ENCODE measurements at places on chromosomes 6 and 20.
A peak's percentile ranks its signal among the peaks of the same experiment; 100 is the strongest.

GRCh38 chr20:22008456-22008855, 303.0 kb downstream of the PAX1 start:
- no peak for DNase-seq

DNA sequence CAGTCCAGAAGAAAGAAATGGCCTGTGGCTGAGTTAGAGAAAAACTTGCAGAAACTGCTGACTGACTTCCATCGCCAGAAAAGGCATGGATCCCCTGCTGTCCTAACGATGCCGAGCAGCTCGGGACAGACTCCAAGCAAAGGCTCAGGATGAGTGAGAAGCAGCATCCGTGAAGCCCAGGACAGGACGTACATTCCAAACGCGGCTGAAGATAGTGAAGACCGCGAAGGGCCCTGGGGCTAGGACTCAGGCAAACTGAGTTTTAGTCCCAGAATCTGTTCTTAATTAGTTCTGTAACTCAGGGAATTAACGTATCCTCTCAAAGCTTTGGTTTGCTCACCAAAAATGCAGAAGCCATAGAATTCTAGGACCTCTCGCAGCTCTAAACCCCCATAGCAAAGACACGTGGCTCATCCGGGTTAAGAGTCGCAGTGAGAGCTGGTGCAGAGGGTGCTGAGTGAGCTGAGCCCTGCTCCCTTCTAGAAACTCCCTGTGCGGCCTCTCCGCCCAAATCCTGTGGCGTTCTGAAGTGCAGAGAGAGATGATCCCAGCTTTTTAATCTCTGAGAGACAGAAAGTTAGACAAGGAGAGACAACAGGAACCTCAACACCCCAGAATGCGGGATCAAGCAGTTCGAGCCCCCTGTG, 132.9 kb upstream of the THBS2 start:
- no peak for DNase-seq

GRCh38 chr20:607476-607875, 2.6 kb downstream of the TCF15 start:
- no peak for DNase-seq

- DNase-seq: no peak
Observed at GRCh38 chr6:44868910-44869309, 459.2 kb upstream of the RUNX2 start.

DNA sequence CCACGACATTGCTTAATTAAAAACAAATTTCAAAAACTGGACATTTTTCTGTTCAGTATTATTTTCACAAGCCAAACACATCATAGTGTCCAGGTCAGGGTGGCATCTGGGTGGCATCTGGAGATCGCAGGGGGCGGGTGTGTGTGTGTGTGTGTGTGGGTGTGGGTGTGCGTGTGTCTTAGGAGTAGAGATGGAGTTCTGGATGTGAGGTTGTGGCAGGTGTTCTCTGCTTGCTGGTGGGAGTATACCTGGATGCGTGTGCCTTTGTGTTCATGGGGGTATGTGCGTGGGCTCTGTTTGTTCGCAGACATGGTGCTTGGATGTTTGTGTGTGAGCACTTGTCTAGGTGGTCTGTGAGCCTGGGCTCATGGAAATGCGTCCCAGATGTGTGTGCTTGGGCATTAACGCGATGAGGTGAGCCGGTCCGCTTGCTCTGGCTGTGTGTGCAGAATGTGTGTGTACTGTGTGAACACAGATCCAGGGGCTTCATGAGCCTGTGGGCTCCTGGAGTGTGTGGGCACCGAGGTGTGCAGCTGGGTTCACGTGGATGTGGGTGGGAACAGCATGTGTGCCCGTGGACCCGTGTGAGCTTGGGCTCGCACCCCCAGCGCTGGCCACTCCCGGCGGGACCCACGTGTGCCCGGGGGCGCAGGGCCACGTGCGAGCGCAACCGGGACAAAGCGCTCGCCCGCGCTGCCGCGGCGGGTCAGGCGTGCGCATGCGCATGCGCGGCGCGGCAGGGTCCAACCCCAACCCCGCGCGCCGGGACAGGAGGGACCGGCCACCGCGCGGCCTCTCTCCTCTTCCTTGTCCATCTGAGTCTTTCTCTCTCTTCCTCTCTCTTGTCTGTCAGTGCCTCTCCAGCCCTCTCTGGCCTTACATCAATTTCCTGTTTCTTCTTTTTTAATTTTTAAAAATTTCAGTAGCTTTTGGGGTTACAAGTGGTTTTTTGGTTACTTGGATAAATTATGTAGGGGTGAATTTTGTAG, 60.4 kb downstream of the SRC start:
- DNase-seq: peak; percentile 69

- no peak for DNase-seq
Observed at GRCh38 chr6:151325075-151326050, 66.0 kb downstream of the ZBTB2 start.

GRCh38 chr6:163951326-163951725, 536.8 kb downstream of the QKI start:
- DNase-seq: no peak

Data from D721Med (cell line).